ENCODE measurements at places on chromosomes 2 and 18. TPM values are rescaled to one million over a fixed set of nuclear protein-coding genes. Genes with fewer than 3 reads are reported as not detected.

GEN1 gene
- 63.1 TPM for total RNA-seq

MC2R gene
- not detected for total RNA-seq

AMER3 gene
- total RNA-seq = not detected

MROH2A gene
- not detected for total RNA-seq

DNA sequence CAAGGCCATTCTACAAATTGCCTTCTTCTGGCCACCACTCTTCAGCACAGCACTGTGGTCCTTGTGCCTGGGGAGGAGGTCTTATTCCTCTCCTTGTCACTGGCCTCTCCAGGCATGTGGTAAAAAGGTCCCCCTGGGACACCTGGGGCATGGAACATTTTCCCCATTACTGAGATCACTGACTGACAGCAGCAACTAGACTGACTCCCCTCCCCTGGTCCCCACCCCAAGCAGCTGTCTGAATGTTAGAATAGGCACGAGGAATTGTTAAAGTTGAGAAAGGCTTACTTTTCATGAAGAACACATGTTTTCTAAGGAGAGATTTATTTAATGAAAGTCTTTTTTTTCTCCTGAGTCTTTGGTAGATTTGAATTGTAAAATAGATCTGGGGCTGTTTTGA, 39.5 kb upstream of the RTN4 start:
- H3K4me3 ChIP-seq = no peak overlapping the region
- peak; percentile 76 for DNase-seq
- no peaks in the 10 kb centered on the region for H3K36me3 ChIP-seq
- no peaks in the 10 kb centered on the region for H3K27me3 ChIP-seq

GRCh38 chr2:16657671-16658070, 8.0 kb downstream of the CYRIA start:
- no peak overlapping the region for H3K27ac ChIP-seq
- H3K4me1 ChIP-seq = peaks cover 11% of the 10 kb centered on the region
- H3K27me3 ChIP-seq = no peaks in the 10 kb centered on the region
- no peak overlapping the region for H3K4me3 ChIP-seq
- DNase-seq = no peak

DNA sequence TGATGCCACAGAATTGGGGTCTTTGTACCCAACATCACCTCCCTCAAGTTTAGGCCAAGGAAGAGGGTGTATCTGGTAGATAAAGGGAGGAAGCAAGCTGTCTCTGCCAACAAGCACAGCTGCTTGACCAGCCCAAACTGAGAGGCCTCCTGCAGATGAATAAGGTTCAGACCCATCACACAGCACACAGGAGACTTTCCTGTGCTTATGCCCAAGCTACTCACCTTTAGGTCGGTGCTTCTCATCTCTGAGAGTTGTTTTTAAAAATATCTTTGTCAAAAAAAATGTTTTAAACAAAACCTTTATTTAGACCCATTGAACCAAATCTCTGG, 24.7 kb upstream of the SP3 start:
- H3K27ac ChIP-seq = no peak overlapping the region
- no peak for DNase-seq
- H3K27me3 ChIP-seq = no peaks in the 10 kb centered on the region
- H3K36me3 ChIP-seq = no peaks in the 10 kb centered on the region

GRCh38 chr18:49833814-49834213, 20.5 kb upstream of the ACAA2 start:
- peaks cover 39% of the 10 kb centered on the region for H3K36me3 ChIP-seq
- no peak overlapping the region for H3K4me3 ChIP-seq

- H3K4me3 ChIP-seq = no peak overlapping the region
- peaks cover 8% of the 10 kb centered on the region for H3K27me3 ChIP-seq
- H3K27ac ChIP-seq = no peak overlapping the region
- no peaks in the 10 kb centered on the region for H3K36me3 ChIP-seq
- H3K4me1 ChIP-seq = no peaks in the 10 kb centered on the region
These were observed 469.4 kb upstream of the SPRED2 start for GRCh38 chr2:65901756-65902155.
